Hepatocyte (in vitro differentiated cells): ENCODE measurements at places on chromosomes 5 and 9.

DNA sequence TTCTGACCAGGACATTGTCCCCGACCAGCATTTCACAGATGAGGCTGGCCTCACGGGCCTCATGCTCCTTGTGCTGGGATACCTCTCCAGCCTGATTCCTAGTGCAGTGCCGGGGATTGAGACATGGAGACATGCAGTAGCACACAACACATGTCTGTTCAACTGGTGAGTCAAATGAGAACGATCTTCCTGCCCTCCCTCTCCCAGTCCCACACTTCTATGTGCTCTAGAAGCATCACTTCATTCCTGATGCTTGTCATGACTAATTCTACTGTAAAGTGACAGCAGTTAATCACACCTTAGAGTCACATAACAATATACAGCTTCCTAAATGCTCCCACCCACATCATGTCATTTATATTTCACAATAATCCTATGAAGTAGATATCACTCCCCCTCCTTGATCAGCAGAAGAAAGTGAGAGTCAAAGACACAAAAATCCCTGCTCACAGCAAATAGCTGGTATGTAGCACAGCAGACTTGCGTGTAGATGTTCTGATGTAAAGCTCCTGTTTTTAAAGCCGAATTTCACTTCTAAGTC, 101.8 kb downstream of the CCDC192 start:
- DNase-seq: no peak

- no peak for DNase-seq
Measured at GRCh38 chr5:150340614-150341255, 16.8 kb upstream of the TCOF1 start.

- DNase-seq: no peak
Measured at GRCh38 chr9:76553680-76554079, 94.7 kb downstream of the GCNT1 start.

- DNase-seq: peak; percentile 64
Measured at GRCh38 chr9:134407121-134407779, 81.0 kb downstream of the RXRA start.

- no peak for DNase-seq
Measured at GRCh38 chr9:107293543-107294085, 10.5 kb downstream of the RAD23B start.

DNA sequence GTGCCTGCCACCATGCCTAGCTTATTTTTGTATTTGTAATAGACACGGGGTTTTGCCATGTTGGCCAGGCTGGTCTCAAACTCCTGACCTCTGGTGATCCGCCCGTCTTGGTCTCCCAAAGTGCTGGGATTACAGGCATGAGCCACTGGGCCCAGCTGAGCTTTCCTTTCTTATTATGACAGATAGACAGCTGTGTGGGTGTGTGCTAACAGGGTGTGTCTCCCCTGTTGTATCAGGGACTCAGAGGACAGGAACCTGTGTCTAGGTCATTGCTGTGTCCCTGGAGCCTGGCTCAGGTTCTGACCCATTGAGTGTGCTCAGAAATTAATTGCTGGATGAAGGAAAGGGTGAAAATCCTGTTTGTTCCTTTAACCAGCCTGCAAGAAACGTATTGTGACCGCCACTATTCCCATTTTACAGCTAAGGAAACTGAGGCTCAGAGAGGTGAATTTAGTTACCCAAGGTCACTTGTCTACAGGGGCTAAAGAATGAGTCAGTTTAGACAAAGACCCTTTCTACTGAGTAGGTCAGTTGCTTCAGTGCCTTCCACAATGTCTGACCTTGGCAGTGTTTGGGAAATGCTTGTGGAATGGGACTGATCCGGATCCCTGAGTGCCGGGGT, 16.8 kb downstream of the NCS1 start:
- no peak for DNase-seq

- no peak for DNase-seq
Measured at GRCh38 chr5:57405984-57406383, 76.6 kb downstream of the ACTBL2 start.

- DNase-seq: no peak
Measured at GRCh38 chr5:94440015-94440414, 178.4 kb downstream of the KIAA0825 start.

DNA sequence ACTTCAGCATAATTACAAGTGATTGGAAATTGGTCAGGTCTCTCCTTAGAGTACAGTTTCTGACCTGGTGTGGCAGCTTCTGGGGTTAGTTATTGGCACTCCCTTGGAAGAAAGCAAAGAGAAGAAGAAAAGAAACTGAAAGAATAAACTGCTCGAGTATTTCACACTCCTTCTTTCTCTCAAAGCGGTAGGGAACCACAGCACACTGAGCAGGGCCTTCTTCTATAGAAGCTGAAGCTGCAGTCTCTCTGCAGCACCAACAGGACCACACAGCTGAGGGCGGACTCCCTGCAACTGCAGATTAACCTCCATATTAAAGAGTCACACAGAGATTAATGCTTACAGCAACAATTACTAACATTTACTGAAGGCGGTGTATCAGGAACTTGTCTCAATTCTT, 152.0 kb downstream of the TRPM6 start:
- no peak for DNase-seq

- peak; percentile 65 for DNase-seq
Measured at GRCh38 chr9:6759185-6759977, 1.6 kb downstream of the KDM4C start.

DNA sequence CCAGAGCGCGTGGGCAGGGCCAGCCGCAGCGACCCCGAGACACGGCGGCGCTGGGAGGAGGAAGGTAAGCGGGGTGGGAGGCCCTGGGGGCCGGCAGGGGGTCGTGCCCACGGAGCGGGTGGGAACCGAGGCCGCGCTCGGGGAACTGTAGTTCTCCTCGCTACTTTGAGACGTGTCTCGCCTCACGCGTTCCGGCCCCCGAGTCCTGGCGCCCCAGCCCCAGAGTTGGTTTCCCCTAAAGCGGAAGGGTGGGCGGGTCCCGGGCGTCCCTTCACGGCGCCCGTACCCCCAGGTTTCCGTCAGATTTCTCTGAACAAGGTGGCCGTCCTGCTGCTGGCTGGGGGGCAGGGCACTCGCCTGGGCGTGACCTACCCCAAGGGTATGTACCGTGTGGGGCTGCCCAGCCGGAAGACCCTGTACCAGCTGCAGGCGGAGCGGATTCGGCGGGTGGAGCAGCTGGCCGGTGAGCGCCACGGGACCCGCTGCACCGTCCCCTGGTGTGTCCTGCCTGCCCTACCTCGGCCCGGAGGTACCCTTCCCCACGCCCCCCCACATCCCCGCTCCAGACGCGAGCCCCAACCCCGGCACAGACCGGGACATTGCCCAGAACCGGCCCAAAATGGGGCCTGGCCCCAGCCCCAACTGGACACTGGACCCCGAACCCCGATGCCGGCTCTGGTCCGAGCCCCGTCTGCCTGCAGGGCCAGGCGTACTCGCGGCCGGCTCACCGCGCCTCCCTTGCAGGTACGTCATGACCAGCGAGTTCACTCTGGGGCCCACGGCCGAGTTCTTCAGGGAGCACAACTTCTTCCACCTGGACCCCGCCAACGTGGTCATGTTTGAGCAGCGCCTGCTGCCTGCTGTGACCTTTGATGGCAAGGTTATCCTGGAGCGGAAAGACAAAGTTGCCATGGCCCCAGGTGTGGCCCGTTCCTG, 709 bp downstream of the UAP1L1 start:
- no peak for DNase-seq

- no peak for DNase-seq
Measured at GRCh38 chr5:152456815-152457443, 51.9 kb upstream of the NMUR2 start.

- no peak for DNase-seq
Measured at GRCh38 chr5:83922699-83923098, 202.0 kb upstream of the HAPLN1 start.

GRCh38 chr9:16211946-16212345, 658.5 kb downstream of the BNC2 start:
- no peak for DNase-seq

GRCh38 chr5:91409304-91409703, 26.2 kb upstream of the ARRDC3 start:
- DNase-seq: no peak

GRCh38 chr9:104555521-104555920, 13.4 kb upstream of the OR13C8 start:
- no peak for DNase-seq

- peak; percentile 40 for DNase-seq
Measured at GRCh38 chr5:20601678-20602100, 613.7 kb upstream of the CDH18 start.
